ENCODE measurements at places on chromosomes 5 and 9.

GRCh38 chr9:128396970-128397613, 23.6 kb upstream of the CERCAM start:
- no peak for DNase-seq

DNA sequence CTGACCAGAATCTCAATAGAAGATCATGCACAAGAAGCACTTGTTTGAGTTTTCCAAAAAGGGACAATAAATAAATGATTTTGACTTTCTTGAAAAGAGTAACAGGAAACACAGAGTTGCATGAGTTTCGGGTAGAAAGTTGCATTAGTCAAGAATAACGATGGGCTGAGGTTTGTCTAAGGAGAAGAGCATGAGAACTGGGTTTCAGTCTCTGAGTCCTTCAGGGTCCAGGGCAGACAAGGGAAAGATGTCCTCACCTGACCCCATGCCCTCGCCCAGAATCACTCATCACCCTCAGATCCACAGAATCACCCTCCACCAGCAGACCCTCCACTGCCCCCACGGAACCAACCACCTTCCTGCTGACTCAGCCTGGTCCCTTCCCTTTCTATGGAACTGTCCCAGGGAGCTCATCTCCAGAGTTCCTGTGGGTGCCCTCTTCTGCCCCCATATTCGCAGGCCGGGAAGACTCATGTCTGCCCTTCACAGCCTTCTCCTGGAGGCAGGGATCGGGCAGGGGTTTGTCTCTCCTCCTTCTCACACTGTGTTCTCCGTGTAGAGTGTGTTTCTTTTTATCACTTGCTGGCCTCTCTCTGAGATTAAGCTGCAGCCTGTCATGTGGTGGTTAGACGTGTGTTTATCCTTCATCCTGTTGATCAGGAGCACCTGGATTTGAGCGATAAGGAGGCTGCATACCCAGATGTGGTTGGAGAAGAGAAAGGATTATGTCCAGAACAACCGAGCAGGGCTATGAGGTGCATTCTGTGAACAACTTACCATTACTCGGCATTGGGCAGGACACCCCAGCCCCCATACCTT, 442.6 kb downstream of the MAT2B start:
- DNase-seq: no peak

DNA sequence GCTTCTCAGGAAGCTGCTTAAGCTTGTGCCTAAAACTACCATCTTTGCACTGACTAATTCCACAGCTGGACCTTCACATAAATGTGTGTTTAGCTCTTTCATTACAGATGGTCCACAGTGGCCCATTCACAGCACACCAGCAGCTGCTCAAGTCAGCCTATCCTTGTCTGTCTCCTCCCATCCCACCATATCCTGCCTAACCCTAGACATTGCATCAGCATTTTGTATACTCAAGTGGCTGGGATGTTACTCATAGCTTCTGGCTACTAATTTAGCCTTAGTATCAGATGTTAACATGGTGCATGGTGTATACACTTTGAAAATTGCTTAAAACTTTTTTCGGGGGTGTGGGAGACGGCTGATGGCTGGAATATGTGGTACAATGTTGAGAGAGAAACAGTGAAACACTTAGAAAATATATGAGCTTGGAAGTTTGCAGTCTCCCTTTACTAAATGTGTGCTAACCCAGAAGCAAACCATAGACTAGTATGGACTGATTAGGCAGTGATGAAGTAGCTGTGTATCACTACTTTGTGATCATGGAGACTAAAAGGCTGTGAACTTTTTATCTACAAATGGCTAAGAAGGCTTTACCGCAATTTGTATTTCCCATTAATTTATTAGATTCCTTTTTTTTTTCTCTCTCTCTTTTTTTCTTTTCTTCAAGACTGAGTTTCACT, 83.1 kb downstream of the JMY start:
- DNase-seq: no peak

GRCh38 chr9:19769213-19769612, 19.6 kb downstream of the SLC24A2 start:
- DNase-seq: no peak

- no peak for DNase-seq
Observed at GRCh38 chr5:44331471-44332050, 57.7 kb downstream of the FGF10 start.

DNA sequence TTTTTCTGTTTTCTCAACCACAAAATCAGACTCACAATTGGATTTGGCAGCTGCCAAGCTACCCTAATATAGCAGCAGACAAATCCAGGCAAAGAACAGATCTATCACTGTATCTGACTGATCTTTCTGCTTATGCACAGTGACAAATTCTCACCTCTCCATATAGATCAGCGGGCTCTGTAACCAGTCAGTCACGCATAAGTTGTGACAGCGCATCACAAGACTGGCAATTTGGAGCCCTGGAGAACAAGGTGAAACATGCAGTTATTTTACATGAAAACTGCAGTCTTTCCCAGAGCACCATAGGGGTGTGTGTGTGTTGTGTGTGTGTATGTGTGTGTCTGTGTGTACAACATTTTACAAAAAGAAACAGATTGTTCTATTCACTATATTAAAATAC, 37.7 kb downstream of the RORB start:
- DNase-seq: no peak

- no peak for DNase-seq
Observed at GRCh38 chr5:165808335-165808734, 2302.9 kb downstream of the MAT2B start.
